H1 (cell line): ENCODE measurements at places on chromosomes 6 and 20. TPM values are rescaled to one million over a fixed set of nuclear protein-coding genes. Genes with fewer than 3 reads are reported as not detected.
A peak's percentile ranks its signal among the peaks of the same experiment; 100 is the strongest.

GRCh38 chr20:21503345-21503744 is 10.5 kb downstream of the NKX2-2 start:
- no peak for DNase-seq

DNA sequence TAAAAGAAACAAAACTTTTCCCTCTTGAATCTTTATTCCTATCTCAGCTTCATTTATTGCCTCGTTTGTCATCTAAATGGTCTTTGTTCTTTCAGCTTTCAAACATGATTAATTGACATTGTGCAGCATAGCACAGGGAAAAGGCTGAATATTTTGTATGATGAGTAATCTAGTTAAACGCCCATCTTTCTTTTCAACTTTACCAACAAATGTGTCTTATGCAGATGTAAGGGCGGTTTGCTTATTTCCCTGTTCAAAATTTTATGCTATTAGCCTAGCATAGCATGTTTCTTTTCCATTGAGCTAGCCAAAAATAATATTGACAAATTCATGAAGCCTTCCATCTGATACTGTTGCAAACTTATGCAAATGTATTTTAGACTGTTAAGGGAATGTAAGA is 176.4 kb upstream of the AKAP12 start:
- DNase-seq, result no peak

GRCh38 chr6:146908786-146909185 is 295.4 kb upstream of the STXBP5 start:
- no peak for DNase-seq

DNA sequence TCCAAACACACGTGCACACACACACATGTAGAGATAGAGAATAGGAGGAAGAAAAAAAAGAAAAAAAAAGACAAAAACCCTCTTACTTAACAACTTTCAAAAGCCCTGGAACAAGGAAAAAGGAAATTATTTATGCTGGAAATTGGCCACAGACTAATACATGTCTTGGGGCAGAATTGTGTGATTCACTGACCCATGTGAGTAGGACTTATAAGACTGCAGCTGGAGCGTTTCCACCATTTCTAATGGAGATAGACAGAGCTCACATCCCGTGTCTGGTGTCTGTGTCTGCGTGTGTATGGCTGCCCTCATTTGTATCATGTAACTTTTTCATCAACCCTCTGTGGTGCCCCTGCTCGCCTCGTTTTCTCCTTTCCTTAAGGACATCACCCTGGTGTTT is 99.8 kb upstream of the PDE10A start:
- DNase-seq, result no peak

DNA sequence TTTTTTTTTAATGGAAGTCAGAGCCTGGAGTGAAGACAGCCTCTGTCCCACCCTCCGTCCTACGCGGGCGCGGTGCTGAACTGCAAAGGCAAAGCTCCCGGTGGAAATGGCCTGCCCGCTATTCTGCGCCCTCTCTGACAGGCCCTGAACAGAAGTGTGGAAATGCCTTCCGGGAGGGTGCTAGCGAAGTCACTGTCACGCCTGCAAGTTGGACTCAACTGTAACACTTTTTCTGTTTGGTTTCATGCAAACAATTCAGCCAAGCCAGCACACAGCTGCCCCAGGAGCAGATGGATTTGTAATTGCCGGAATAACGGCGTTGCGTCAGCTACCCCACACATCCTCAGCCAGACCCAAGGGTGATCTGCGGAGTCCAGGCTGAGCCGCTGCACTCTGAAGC is 107.6 kb downstream of the PSMB1 start:
- no peak for DNase-seq

- DNase-seq, result no peak
Measured at GRCh38 chr6:20564777-20565176, 30.5 kb downstream of the CDKAL1 start.

DNA sequence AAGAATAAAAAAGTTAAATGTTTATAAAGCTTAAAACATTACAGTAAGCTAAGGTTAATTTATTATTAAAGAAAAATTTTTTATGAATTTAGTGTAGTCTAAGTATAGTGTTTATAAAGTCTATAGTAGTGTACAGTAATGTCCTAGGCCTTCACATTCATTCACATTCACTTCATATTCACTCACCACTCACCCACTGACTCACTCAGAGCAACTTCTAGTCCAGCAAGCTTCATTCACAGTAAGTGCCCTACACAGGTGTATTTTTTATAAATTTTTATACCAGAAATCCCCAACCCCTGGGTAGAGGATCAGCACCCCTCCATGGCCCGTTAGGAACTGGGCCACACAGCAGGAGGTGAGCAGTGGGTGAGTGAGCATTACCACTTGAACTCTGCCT is 24.3 kb upstream of the ADGRF1 start:
- no peak for DNase-seq

DNA sequence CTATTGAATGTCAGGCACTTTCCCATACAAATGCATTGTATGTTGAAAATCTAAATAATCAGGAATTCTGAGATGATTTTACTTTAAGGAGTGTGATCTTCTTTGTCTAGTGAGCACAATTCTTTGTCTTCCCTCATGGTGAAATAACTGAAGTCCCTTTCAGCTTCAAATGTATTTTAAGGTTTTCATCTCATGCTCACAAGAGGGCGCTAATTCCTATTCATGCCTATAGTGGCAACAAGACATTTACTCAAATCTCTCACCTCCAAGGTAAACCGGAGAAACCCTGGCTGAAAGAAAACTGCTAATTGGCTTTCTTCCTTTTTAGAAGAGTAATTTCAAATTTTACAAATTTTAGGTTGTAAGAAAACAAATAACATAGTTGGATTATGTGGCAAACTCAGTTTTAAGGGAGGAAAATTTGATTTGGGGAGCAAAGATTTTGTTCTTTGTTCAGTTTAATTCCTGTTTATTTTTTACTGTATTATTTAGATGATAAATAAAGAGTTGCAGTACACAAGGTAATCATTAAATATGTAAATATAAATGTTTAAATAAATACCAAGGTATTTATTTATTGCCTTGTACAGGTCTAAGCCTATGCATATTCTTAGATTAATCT is 69.1 kb downstream of the SLC35F1 start:
- DNase-seq, result no peak

DNA sequence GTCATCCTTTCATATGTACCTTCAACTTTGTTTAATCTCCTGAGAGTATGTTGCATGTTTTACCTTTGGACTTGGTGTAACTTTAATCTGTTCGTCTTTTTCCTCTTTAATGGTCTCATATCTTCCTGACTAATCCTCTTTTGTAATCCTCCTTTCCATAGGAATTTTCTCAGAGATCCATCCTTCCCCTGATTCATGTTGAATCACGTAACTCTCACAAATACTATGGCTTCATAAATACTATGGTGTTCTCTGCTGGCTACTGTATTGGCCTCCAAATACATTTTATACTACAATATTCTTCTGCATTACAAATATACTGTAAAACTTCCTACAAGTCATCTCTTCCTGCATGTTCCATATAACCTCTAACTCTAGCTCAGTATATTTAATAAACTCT is 317.7 kb upstream of the ADGRB3 start:
- no peak for DNase-seq

DNA sequence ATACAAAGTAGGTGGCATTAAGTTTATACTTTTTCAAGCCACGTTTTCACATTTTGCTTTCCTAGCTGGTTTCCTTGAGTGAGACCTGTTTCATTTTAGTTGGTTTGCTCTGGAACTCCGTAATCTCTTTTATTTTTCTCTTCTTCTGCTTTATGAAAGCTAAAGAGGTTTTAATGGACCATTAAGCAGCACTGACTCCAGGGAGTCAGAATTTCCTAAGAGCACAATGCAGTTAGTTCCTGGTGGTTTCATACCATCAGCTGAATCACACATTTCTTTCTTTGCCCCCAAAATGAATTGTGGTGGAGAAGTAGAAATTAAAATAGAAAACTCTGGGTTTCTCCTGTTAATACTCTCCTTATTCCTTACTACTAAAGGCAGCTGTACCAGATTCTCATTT is 3.4 kb downstream of the OPN5 start:
- DNase-seq, result no peak

DNA sequence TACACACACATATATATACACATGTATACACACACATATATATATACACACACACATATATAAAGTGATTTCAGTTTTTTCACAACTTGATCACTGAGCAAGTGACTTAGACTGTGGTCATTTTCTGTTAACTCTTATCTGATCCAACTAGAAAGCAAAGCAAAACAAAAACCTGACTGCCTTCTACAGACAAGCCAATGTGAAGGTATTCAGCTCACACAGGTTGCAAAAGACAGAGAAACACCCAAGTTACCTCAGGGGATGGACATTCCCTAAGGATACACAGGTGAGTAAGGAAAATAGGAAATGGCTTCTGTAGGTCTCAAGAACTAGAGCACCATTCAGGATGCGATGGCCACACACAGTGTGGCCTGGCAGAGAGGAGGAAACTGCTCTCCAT is 58.4 kb upstream of the IER3 start:
- no peak for DNase-seq

DNA sequence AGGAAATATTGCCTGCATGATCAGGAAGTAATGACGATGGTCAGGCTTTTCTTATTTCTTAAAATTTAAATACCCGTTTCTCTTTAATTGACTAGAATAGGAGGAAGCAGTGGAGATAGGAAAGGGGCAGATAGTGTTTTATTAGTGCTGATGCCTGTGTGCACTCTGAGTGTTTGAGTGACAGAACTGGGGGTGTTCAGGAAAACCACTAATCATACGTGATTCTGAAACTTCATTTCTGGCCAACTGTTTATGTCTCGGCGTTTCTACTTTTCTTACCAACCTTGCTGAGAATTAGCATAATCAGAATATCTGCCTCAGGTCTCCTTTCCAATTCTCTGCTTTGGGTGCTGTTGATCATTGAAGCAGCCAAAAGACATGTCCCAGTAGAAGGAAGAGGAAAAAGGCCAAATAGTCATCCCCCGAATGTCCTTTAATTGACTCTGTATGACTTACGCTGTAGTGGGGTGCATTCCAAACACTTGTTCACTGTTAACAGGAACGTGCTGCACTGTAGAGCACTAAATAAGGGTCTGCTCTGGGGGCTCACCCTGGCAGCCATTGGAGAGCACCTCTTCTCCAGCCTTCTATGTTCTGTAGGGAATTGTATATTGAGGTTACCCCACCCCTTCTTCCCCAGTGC is 152.9 kb downstream of the JARID2 start:
- no peak for DNase-seq

GRCh38 chr6:87349896-87350295 is 5.3 kb downstream of the C6orf163 start:
- no peak for DNase-seq

DNA sequence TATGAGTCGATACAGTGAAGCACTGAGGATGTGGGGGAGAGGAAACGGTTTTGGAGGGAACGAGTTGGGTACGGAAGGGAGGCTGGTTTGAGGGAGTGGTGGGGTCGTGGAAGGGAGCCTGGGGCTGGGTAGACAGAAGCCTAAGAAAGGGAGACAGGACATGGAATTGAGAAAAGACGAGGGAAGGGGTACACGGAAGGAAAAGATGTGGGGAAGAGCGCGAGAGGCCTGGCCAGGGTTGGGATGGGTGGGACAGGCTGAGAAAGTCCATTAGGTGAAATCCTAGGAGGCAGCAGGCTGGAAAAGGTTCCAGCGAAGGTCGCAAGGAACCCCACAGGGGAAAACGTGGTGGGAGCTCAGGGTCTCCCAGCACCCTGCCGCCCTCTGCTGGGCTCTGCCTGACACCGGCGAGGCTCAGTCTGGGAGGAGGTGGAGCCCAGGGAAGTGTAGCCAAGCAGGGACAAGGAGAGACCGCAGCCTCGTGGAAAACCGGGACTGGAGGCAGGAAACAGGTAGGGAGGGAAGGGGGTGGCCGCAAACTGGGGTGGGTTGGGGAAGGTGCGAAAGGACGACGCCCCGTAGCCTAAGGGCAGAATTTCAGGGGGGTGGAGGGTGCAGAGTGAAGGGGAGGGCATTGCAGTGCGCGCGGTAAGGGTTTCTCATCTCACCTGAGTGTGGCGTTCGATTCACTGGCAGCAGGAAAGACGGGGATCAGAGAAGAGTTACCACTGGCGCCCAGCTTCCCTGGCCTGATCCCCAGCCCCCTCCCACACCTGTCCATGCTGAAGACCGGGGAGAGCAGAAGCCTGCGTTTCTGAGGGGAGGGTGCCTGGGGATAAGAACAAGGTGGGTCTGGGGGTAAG is 4.3 kb downstream of the GABBR1 start:
- DNase-seq, result peak; percentile 90

DNA sequence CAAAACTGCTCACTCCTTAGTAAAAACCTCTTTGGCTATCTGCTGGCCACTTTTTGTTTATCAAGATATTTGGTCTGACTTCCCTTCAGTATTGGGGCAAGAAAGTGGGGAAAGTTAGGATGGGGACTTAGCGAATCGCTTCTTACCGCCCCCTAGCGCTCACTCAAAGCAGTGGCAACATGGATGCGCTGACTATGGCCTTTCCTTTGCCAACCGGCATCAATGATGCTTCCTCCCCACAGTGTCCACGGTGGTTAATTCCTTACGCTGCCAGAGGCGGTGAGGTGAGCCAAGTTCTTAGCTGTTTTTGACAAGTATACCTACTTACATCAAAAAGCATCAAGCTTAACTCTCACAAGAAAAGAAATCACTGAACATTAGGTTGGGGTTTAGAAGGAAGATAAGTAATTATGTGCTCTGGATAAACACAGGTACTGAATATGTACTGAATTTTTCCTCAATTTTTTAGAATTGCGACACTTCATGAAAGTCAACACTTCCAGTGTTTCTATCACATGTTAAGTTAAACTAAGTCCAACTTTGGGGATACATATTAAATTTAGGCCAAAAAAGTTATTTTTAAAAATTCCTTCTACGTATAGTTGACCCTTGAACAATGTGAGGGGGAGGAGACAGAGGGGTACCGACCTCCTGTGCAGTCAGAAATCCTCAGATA is 86.7 kb downstream of the GMDS start:
- DNase-seq, result peak; percentile 66

DNA sequence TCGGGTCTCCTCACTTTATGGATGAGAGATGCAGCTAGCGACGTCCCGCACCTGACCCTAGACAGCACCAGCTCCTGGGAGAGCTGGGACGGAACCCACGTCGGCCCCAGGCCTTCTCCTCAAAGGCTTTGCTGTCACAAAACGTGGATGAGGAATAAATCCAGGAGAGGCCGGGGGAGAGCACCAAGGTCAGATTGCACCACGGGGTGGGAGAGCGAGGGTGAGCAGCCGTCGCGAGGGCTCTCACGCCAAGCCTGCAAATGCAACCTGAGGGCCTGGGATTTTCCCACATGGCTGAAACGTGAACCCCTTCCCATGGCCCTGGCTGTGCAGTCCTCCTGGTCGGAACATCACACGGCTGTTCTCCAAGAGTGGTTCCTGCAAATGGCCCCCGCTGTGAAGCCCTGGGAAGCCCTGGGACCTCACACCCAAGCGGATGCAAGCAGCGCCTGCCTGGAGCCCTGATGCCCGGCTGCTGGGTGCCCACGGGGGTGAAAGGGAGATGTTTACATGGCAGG is 45.3 kb downstream of the DLL1 start:
- DNase-seq, result no peak

- DNase-seq, result no peak
Measured at GRCh38 chr20:23366384-23366783, 4.4 kb downstream of the GZF1 start.

- peak; percentile 44 for DNase-seq
Measured at GRCh38 chr20:39066471-39067242, 104.5 kb downstream of the DHX35 start.

GRCh38 chr6:119484598-119484997 is 135.0 kb upstream of the MAN1A1 start:
- no peak for DNase-seq

Gene HTR1B
- total RNA-seq, result 1.1 and 1.6 TPM in 2 replicates

Gene PSMB1
- 232 and 237 TPM in 2 replicates for total RNA-seq

Gene FNDC1
- 0.30 and 0.42 TPM in 2 replicates for total RNA-seq

Gene NRM
- total RNA-seq, result 27.3 and 28.0 TPM in 2 replicates

Gene SNAP25
- 0.52 and 0.69 TPM in 2 replicates for total RNA-seq

Gene COL19A1
- not detected in 2 replicates for total RNA-seq

Gene VWA7
- 1.5 and 2.1 TPM in 2 replicates for total RNA-seq
